ENCODE measurements at places on chromosomes 7 and 10.
A peak's percentile ranks its signal among the peaks of the same experiment; 100 is the strongest.

- no peak for DNase-seq
These were observed 326.9 kb downstream of the GPAM start for GRCh38 chr10:111856631-111857030.

DNA sequence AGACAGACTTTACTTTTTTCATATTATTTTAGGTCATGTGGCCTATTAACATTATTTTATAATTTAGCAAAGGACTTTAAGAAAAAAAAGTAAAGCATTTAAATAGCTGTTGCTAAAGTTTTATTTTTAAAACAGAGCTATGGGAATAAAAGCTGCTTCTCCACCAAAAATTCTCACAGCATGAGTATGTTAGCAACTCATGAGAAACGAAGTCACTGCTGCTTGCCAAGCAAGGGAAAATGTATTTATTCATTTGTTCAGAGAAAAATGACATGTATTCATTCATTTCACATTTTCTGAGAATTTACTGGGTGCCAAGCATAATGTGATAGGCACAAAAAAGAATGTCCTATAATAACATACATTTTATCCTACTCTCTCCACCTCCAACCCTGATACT lies 5.1 kb downstream of the LRRC72 start:
- DNase-seq = no peak

GRCh38 chr7:37590824-37591223 lies 92.7 kb upstream of the GPR141 start:
- DNase-seq = no peak

GRCh38 chr7:137870078-137870477 lies 23.3 kb upstream of the DGKI start:
- DNase-seq = no peak

GRCh38 chr10:112988839-112989406 lies 38.9 kb downstream of the TCF7L2 start:
- DNase-seq = no peak

GRCh38 chr7:94510582-94511496 lies 1.2 kb downstream of the CASD1 start:
- peak; percentile 31 for DNase-seq

DNA sequence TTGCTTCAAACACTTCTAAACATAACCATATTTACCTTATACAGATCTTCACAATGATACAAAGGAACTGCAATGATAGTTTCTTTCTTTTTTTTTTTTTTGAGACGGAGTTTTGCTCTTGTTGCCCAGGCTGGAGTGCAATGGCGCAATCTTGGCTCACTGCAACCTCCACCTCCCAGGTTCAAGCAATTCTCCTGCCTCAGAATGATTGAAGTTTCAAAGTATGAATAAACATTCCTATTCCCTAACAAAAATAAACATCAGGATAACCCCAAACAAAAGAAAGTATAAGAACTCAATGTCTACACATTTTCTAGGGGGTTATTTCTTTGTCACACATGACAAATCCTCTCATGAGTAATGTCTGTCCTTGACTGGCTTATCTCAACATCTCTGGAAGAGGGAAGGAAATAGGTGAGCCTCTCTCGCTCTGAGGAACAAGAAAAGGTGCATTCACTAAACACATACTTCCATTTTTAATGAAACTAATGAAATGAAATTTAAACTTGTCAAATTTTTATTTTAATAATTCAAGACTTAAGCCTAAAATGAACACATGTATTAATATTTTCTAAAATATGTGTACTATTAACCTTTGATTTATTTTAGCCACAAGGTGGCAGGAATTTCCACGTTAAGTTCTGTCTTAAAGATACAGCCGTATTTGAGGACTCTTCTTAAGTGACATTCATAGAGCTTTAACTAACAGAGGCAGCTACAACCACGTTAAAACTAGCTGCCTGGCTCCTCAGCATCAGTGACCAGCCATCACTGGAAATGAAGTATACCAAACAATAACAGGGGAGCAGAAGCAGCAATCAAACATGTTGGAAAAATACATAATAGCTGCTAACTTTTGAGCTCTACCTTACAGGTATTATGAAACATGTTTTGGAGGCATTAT lies 58.3 kb downstream of the MALSU1 start:
- no peak for DNase-seq

GRCh38 chr7:19066170-19066569 lies 51.3 kb downstream of the TWIST1 start:
- DNase-seq = no peak

DNA sequence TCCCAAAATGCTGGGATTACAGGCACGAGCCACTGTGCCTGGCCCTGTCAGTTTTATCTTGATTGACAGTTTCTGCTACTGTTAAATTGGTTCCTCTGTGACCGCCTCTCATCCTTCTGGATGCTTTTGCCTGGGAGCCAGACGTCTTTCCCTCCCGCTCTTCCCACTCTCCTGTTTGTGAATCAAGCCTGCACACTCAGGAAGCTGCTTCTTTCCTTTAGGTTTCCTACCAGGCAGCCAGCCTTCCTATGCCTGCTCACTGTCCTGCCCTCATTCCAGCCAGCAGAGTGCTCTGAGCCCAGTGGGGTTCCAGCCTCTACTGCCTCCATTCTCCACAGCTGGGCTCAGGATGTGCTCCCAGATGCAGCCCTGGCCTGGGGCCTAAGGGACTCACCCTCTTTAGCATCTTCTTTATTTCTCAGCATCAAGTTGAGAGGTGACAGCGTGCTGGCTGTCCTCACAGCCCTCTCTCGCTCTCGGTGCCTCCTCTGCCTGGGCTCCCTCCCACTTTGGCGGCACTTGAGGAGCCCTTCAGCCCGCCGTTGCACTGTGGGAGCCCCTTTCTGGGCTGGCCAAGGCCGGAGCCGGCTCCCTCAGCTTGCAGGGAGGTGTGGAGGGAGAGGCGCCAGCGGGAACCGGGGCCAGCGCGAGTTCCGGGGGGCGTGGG lies 5.1 kb downstream of the SH2D4B start:
- no peak for DNase-seq

DNA sequence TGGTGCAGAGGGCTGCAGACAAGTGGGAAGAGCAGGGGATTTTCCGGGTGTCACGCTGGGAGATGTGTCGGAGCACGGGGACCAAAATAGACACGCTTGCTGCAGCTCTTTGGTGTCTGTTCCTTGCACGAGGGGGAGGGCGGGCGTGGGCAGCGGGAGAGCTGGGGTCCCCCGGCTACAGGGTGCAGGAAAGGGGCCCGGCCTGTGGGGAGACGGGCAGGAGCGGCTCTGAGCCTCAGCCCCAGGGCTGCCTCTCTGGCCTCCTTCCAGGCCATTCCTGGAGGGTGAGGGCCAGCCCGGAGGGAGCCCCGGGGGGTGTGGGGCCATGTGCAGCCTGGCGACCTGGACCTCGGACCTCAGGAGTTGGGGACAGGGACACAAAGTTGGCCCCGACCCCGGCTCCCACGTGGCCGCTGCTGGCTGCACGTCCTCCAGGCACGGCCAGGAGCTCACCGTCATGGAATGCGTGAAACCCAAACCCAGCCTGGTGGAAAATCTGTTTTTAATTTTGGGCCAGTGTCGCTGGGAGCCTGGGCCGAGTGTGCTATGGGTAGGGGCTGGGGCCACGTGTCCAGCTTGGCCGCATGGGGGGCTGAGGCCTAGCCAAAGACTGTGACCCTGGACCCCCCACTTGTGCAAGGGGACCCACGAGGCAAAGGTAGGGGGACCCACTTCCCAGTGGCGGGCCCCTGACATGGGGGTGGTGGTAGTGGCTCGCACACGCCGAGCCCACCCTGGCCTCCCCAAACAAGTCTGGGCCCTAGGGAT lies 6.6 kb downstream of the TTYH3 start:
- no peak for DNase-seq

All from CD4-positive, alpha-beta T cell treated with Interleukin-6 at 100 ng/mL for 8 hours (primary cell).